ENCODE measurements at places on chromosomes 2 and 18. TPM values are rescaled to one million over a fixed set of nuclear protein-coding genes. Genes with fewer than 3 reads are reported as not detected.
A peak's percentile ranks its signal among the peaks of the same experiment; 100 is the strongest.

GRCh38 chr18:70335892-70336726, 47.3 kb downstream of the SOCS6 start:
- no peak for DNase-seq

- DNase-seq: no peak
Measured at GRCh38 chr2:23042216-23042906, 342.6 kb upstream of the KLHL29 start.

DNA sequence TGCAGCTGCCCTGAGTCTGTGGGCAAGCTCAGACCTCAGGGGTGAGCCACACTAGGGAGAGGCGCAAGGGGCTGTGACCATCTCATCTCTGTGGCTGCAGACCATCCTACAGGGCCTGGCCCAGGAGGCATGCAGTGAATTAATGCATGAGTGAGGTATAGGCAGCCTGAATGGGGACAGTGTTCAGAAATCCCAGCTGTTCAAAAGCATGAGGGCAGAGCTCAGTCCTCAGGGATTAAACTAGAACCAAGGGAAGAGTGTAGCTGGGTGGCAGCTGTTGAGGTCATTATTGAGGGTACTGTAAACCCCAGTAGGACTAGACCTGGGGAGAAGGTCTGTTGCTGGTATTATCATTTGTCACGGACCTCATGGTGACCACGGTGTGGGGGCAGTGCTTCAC, 17.0 kb downstream of the TMEM177 start:
- DNase-seq: no peak

DNA sequence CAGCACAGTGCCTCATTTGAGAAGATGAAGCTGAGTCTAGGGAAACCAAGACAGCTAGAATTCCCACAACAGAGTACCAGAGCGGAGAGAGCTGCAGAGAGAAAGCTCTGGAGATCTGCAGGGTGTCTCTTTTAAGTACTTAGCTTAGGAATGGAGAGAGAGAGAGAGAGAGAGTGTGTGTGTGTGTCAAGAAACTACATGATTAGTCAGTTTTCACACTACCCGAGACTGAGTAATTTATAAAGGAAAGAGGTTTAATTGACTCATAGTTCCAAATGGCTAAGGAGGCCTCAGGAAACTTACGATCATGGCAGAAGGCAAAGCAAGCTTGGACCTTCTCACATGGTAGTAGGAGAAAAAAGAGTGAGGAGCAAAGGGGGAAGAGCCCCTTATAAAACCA, 64.0 kb downstream of the HIBCH start:
- DNase-seq: no peak

DNA sequence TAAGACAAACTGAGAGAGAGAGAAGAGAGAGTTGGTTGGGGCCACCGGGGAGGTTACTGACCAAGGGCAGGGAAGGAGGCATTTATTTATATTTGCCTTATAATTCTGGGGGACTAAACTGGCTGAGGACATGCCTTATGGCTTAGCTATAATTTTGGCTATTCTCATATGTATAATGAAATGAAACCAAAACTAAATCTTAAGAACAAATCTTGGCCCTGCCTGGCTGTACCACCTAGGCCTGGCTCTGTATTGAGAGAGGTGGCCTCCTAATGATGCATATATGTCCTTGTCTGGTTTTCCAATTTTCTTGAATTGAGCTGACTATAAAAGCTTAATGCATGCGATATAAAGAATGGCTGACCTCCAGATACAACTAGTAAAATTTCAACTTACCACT, 3.5 kb upstream of the PPP1CB start:
- DNase-seq: no peak

- DNase-seq: no peak
Measured at GRCh38 chr2:99605036-99605435, 115.2 kb upstream of the REV1 start.

DNA sequence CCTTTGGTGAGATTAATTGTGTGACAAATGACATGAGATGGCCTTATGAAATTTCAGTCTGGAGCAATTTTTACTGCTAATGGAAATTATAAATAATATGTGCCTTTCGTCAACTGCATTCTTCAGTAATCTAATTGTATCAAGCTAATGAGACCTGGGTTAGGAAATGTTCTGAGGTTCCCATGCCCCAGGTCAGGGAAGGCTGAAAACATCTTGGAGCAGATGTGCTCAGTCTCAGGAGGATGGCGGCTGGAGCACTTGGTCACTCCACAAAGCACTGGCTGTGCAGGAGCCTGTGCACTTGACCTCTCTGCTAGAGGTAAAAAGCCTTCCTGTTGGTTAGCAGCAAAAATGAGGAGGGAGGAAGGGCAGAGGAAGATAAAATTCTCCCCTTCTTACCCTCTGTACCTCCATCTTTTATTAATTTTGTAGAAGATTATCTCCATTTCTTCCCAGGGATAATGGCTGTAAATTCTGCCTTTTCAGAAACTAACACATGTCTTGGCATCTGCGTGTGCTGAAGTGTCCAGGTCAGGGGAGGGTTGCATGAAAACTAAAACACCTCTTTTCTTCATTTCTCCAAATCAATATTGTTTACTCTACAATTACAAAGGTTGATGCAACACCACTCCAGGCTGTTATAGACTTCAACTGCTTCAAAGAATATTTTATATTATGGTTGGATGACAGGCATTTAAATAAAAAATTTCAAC, 1606.4 kb upstream of the ACVR2A start:
- no peak for DNase-seq

DNA sequence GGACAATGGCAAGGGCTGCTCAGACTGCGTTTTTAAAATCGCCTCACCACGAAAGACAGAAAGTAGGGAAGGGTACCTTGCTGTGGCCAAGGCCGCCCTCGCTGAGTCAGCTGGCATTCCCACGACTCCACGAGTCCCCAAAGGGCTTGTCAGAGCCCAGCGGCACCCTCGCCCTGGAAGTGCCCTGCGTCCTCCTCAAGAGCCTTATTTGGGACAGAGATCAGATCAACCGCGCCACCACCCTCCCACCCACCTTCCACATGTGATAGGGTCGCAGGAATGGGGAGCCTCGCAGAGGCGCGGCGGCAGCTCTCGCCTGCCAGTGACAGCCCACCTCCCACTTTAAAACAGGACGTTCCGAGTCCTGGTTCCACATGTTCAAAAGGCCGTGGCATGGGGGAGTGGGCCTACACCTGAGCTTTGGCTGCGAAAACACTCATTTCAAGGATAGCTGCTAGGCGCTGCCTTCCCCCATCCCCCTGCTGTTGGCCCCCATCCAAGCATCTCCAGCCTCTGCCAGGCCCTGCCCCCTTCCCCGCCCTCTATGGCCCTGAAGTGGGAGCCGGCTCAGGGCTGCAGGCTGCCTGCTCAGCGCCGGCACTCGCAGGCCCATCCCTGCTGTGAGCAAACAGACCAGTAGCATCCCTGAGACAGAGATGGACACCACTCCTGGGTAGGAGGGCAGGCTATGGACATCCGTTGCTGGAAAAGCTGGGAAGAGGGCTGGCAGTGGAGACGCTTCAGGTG, 38.1 kb upstream of the ARHGEF4 start:
- peak; percentile 91 for DNase-seq

DNA sequence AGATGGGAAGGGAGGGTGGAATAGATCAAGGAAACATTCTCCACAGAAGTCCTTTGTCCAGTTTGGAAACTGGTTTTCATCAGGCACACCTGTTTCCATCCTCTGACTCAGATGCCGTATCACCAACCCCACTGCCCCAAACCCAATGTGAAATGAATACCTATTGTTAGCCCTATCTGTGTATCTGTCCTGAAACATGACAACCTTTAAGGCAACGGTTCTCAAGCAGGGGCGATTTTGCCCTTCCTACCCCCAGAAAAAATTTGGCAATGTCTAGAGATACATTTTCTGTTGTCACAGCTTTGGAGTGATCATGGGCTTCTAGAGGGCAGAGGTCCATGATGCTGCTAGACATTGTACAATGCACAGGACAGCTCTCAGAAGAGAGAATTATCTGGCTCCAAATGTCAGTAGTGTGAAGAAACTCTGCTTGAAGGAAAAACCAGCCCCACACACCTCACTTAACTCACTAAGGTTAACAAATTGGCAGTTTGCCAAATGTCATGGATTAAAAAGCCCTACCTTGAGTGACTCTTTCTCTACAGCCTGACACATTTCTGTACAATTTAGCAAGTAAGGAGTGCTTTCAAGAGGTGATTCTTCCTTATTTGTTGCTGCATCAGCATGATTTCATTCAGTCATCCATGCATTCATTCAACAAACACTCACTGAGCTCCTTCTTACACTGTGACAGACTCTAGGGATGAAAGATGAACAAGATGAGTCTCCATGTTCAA, 3.4 kb downstream of the SCTR start:
- DNase-seq: no peak

DAW1 gene
- total RNA-seq: not detected

SLC5A7 gene
- not detected for total RNA-seq

- DNase-seq: no peak
Measured at GRCh38 chr2:234454433-234454832, 42.4 kb downstream of the ARL4C start.

LRATD1 gene
- 1.3 TPM for total RNA-seq

DSC2 gene
- 25.7 TPM for total RNA-seq

- peak; percentile 59 for DNase-seq
Measured at GRCh38 chr2:8457092-8457481, 224.8 kb upstream of the ID2 start.

DNA sequence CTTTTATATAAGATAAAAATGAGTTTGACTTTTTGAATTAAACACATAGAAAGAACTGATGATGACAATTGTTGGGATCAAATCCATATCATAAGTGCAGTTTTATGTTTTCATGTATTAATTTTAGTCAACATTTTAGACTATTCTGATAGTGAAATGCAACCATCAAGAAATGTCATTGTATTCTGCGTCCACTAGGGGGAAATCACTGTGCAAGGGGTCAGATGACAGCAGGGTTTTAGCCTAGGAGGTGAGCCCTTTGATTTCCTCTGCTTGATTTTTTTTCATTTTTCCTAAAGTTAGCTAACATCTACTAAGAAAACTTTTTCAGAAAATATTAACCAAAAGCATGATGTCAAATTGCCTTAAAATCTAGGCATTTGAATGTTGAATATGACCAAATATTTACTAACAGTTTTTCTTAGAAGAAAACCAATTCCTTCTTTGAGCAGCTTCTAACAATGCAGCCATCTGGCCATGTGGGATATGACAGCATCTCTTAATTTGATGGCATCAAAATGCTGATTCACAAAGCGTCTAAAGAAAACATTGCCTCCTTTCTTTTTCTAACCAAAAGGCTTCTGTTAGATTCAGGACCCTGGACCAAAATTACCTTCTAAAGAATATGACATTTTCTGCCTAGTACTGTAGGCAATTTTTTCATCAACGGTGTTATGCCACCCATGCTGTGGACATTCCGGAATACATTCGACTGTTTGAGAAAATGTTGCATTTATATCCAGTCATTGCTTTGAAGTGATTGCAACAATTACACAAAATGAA, 141.5 kb downstream of the SPHKAP start:
- peak; percentile 13 for DNase-seq

DNA sequence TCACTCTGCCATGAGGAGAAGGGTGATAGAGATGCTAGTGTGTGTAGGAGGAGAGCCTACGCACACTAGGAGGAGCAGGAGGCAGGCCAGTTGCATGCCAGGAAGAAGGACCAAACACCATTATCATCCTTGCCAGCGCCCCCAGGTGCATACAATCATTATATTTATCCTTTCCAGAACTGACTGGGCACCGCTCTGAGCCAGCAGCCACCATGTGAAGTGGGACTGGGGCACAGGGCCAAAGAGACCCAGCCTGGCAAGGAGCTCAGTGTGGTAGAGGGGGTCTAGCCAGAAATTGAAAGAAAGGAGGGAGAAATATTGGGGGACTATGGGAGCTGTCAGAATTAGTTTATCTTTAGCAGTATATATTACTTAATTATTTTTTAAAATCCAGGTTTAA, 8.3 kb upstream of the GPR148 start:
- no peak for DNase-seq

- no peak for DNase-seq
Measured at GRCh38 chr2:105294046-105294445, 35.5 kb downstream of the TGFBRAP1 start.

DNA sequence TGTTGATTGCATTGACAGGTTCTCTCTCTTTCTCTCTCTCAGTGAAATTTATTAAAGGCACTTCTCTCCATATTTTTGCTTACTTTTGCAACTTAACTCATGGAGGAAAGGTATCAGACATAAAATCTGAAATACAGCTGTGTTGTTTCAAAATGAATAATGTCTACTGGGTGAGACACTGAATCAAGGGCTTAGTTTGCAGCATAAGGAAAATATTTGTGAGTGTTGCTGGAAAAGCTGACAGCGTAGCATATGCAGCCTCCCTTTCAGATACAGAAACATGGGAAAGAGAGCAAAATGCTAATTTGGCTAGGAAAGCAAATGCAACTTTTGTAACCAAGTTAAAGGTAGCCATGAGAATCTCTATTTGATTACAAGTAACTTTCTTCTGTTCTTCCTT, 81.5 kb upstream of the COL3A1 start:
- DNase-seq: no peak

IL1F10 gene
- not detected for total RNA-seq

DNA sequence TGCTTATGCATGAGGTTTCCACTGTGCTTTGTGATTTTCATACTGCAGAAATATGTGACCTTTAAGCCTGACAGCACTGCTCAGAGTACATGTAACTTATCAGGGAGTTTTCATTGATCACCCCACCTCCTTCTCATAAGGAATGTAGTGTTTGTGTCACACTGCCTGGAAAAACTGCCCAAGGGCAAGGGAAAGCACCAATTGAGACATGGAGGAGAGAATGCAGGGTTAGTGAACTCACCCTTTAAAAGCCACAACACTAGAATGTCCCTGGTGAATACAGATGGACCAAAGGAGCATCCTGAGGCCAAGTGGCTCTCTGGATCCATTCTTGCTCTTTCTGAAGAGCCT, 147.2 kb upstream of the SPATS2L start:
- DNase-seq: no peak

- no peak for DNase-seq
Measured at GRCh38 chr2:6352247-6352646, 513.5 kb downstream of the CMPK2 start.

DNA sequence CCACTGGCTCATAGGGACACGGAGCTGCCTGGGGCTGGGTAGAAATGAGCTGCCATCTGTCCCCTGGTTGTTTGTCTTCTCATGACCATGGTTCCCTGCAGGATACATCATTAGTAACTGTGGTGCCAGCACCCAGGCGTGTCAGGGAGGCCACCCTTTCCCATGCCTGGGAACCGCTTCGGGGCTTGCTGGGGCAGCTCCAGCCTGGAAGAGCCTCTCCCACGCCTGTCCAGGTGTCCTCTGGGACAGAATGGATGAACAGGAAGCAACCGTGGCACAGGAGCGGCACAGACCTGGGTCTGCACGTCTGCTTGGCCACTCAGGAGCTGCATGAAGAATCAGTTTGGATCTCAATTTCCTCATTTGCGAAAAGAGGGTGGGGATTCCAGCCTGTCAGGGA, 34.8 kb downstream of the SDC1 start:
- no peak for DNase-seq

SCN3A gene
- total RNA-seq: not detected

GRCh38 chr2:57941816-57942215, 104.8 kb upstream of the VRK2 start:
- DNase-seq: no peak

MOGAT1 gene
- not detected for total RNA-seq

DNA sequence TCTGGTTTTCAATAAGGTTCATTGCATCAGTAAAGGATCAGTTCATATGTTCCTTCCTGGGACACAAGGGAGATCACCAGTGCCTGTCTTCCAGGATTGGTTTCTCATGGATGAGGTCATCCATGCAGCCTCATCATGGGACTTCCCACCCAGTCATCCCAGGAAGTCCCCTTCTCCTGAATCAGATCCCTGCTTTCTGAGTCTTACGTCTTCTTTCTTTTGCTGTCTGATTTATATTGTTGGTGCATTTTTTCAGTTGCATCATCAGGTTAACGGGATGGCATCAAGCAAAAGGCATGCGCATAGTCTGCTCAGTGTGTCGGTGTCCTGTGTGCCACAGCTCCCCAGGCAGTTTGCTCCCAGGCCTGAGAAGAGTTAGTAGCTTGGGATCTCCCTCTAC, 105.9 kb downstream of the SOX11 start:
- no peak for DNase-seq

SATB2 gene
- 10.3 TPM for total RNA-seq

Measured in H7 (cell line).